Stimulated activated CD8-positive, alpha-beta memory T cell treated with anti-CD3 and anti-CD28 coated beads, Interleukin-7, amount 100 ng/mL, for 24 hours (primary cell): ENCODE measurements at places on chromosomes 7 and 10.

DNA sequence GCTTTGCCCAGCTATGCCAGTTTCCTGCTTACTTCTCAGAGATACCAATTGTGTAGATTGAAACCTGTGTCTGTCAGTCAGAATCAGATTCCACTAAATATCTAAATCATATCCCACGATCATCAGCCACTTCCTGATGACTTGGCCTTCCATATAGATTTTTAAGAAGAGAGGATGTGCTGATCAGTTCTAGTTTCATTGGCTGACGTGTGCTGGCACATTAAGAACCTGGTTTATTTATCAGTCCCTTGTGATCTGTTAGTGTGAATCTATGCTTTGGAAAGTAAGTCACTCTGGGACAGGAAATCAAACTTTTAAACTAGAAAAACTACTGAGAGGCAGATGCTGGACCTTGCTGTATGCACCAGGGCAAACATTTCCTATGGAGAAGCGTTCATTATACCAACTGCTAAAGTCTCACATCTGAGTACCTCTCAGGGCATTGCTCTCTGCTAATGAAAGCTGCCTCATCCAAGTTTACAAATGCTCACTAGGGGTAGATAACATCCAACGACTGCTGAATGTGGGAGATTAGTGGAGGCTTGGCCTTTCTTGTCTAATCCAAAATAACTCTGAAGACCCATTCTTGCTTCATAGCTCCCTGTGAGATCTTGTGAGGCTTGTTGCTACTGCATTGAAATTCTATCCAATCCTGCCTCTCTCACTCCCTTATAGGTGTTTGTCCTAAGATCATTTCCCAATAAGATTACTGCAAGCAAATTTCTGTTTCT is 109.1 kb downstream of the ARL4A start:
- no peak for DNase-seq

DNA sequence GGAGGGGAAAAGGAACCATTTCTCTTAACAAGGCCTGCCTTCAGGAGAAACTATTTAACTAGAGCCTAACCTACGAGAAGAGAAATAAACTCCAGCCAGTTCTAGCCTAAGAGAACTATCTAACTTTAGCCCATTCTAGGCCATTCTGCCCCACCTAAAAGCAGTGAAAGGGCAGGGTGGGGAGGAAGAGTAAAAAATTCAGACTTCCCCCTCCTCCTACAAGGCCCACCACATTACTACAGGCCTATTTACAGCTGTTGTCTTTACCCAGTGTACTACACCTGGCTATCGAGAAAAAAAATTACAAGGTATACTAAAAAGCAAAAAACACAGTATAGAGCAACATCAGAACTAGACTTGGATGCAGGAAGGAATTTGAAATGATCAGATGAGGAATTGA is 93.0 kb downstream of the KMT2C start:
- DNase-seq: no peak

GRCh38 chr10:120540486-120540885 is 83.5 kb downstream of the PLPP4 start:
- DNase-seq: no peak

- DNase-seq: no peak
Observed at GRCh38 chr7:19900118-19900517, 126.7 kb upstream of the TMEM196 start.

- DNase-seq: no peak
Observed at GRCh38 chr10:99782447-99783286, at the start of gene ABCC2. Gene ABCC2 (plus strand): TSS chr10:99782640. CDS start chr10:99782845, 205 bp downstream.

DNA sequence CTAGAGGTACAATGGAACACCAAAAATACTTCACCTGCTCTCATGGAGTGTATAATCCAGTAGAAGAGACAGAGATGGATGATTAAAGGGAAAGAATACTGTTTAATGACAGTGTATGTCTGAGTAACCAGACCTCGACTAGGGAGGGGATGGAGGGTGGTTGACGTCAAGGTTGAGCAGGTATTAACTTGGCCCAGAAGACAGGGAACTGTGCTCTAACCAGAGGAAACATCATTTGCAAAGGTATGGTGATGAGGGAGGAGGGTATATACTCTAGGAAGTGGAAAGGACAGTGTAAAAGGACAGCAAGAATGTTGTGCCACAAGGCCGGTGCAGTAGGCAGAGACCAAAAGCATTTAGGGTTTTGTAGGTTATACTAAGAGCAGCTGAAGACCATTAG is 2.9 kb downstream of the MIOS start:
- no peak for DNase-seq

DNA sequence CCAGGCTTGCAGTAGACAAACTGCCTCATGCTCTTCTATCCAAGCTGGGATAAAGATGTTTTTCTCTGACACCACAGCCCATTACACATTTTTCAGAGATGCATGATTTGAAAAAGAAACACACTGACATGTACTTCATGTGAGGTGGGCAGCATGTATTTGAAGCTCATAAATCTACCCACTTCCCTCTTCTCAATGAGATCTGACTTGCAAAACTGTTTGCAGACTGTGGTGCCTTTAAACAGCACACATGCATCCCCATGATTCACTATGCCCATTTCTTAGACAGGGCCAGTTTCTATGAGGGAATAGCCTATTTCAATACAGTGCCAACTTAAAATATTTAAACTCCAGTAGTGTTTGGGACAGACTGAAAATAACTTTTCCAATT is 109.8 kb downstream of the GLI3 start:
- no peak for DNase-seq

- no peak for DNase-seq
Observed at GRCh38 chr7:75716992-75717626, 21.6 kb downstream of the HIP1 start.

DNA sequence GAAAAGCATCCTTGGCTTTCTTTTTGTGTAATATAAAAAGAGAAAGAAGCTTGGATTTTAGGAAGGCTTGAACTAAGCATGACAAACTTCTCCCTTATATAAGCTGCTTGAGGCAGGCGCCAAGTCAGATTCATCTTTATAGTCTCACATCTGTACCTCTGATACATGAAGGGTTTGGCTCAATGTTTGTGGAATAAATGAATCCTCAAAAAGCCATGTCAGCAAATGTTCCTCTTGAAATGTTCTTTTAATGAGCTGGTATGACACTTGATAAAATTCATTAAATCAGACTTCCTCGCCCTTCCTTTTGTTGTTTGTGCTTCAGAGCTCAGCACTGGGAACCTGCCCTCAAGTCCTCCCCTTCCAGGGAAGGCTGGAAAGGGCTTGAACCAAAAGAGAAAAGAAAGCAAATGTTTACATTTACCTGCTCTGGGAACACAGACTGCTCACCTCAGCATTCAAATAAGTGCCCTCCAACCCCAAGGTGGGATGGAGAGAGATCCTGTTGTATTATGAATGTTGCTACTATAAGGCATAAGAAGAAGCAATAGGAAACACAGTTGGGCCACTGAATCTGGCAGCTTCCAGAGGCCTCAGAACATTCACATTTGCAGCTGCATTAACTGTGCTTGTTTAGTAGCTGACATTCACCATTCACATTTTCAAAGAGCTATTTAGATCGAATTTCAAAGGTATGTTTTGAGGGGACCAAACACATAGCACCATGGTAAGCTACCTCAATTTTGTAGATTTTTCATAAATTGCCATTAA is 212.6 kb downstream of the CACNA2D1 start:
- no peak for DNase-seq

DNA sequence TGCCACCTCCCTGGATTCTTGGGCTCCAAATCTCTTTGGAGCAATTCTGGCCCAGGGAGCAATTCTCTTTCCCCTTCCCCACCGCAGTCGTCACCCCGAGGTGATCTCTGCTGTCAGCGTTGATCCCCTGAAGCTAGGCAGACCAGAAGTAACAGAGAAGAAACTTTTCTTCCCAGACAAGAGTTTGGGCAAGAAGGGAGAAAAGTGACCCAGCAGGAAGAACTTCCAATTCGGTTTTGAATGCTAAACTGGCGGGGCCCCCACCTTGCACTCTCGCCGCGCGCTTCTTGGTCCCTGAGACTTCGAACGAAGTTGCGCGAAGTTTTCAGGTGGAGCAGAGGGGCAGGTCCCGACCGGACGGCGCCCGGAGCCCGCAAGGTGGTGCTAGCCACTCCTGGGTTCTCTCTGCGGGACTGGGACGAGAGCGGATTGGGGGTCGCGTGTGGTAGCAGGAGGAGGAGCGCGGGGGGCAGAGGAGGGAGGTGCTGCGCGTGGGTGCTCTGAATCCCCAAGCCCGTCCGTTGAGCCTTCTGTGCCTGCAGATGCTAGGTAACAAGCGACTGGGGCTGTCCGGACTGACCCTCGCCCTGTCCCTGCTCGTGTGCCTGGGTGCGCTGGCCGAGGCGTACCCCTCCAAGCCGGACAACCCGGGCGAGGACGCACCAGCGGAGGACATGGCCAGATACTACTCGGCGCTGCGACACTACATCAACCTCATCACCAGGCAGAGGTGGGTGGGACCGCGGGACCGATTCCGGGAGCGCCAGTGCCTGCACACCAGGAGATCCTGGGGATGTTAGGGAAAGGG is 913 bp downstream of the NPY start:
- DNase-seq: no peak
